Suprapubic skin (tissue), 4 donors: ENCODE measurements at places on chromosomes 12 and 14.

GRCh38 chr14:46818147-46818546 lies 166.6 kb upstream of the RPL10L start:
- DNase-seq, result no peak

DNA sequence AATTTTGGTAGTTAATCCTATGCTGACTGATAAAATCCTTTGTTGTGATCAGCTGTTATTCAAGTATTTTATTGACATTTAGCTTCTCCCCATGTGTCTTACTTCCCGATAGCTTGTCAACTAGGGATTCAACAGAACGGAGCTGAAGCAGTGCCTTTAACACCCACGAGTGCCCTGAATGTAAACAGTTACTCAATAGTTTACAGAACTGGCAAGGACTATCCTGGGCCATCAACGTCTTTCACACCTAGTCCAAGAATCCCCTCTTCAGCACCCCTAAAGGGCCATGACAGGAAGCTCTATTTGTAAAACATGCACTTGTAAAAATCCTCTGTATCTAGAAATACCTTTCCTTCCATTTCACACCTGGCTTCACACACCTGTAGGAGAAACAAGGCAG lies 45.3 kb downstream of the SETD3 start:
- no peak for DNase-seq

- no peak for DNase-seq
Measured at GRCh38 chr14:92886337-92886736, 36.6 kb upstream of the CHGA start.

DNA sequence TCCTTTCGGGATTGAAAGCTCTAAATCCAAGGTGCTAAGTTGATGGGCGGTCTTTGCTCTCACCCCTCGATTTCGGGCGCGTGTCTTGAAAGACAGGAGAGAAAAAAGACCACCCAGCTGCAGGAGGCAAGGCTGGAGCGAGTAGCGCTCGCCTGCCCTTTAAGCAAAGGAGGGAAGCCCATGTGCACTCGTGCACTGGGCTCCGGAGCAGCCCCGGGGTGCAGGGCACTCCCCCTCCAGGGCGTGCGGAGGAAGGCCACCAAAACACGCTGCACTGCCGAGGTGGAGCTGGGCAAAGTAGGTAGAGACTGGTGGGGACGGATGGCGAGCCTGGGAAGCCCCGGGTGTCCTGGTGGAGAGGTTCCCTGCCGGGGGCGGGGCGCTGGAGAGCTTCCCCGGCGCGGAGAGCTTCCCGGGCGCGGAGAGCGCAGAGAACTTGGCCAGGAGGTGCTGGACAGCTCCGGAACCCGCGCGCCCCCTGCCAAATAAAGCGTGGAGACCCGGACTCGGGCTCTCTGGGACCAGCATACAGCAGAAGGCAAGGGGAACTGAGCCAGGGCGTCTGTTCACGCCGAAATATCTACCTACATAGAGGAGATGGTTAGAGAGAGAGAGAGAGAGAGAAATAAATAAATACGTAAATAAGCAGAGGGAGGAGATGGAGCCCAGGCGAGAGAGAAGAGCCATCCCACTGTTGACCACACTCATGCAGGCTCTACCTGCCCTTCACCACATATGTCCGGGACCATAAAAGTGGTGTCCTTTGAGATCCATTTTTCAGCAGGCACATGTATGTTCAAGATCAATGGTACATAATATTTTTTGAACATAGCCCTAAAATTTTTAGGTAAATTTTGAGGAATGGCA lies 662 bp upstream of the NELL2 start:
- DNase-seq, result no peak

DNA sequence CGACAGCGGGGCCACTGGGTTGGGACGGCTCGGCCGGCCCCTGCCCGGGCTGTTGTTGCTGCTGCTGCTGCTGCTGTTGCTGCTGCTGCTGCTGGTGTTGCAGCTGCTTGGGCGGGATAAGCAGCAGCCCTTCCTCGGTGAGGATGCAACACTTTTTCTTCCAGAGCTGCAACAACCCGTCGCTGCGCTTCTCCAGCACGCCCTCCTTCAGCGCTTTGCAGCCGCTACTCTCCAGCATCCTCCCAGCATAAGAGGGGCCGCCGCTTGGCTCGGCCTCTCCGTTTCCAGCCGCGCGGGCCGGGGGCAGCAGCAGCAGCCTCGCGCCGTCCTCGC lies 529 bp downstream of the PHLDA1 start:
- no peak for DNase-seq
